Sigmoid colon (tissue), 7 donors: ENCODE measurements at places on chromosomes 3 and 15. TPM values are rescaled to one million over a fixed set of nuclear protein-coding genes. Genes with fewer than 3 reads are reported as not detected.

Gene BFSP2
- not detected for total RNA-seq

Gene CYP1A1
- not detected for total RNA-seq

Gene SPSB4
- total RNA-seq, result 1.1 TPM

Gene OR4M2
- total RNA-seq, result not detected

Gene UCN2
- total RNA-seq, result not detected

Gene STRC
- total RNA-seq, result not detected

Gene CACNA1D
- 5.4 TPM for total RNA-seq

Gene DCBLD2
- 56.5 TPM for total RNA-seq

Gene RLBP1
- total RNA-seq, result 0.27 TPM

Gene ANKUB1
- total RNA-seq, result not detected

Gene CORO2B
- total RNA-seq, result 3.1 TPM

Gene CPN2
- total RNA-seq, result not detected

Gene BUB1B
- 0.33 TPM for total RNA-seq

Gene TNFSF10
- 35.7 TPM for total RNA-seq

Gene RTP1
- not detected for total RNA-seq

Gene CXCR6
- not detected for total RNA-seq

Gene GRM2
- total RNA-seq, result 0.14 TPM

Gene ALDH1A2
- 4.9 TPM for total RNA-seq

Gene GHSR
- total RNA-seq, result 0.55 TPM

Gene MEF2A
- 78.8 TPM for total RNA-seq

Gene EAF2
- 3.3 TPM for total RNA-seq

Gene NR2E3
- total RNA-seq, result not detected

Gene CCDC33
- not detected for total RNA-seq

Gene CPA3
- total RNA-seq, result 3.0 TPM

Gene DAZL
- 0.36 TPM for total RNA-seq

Gene KCNH8
- total RNA-seq, result 0.54 TPM

Gene DUOXA2
- total RNA-seq, result not detected

Gene SENP5
- total RNA-seq, result 48.7 TPM

Gene VPS13C
- total RNA-seq, result 71.5 TPM

Gene ITPR1
- total RNA-seq, result 206 TPM

Gene FEZF2
- not detected for total RNA-seq

Gene C3orf49
- not detected for total RNA-seq

Gene DUOX1
- 1.7 TPM for total RNA-seq

Gene TM4SF4
- 4.2 TPM for total RNA-seq

Gene SPTBN5
- total RNA-seq, result 0.36 TPM

Gene C3orf52
- total RNA-seq, result 1.6 TPM

Gene EPHA3
- 23.5 TPM for total RNA-seq

Gene ERICH6
- not detected for total RNA-seq
